ENCODE measurements at places on chromosomes 12 and 14.

DNA sequence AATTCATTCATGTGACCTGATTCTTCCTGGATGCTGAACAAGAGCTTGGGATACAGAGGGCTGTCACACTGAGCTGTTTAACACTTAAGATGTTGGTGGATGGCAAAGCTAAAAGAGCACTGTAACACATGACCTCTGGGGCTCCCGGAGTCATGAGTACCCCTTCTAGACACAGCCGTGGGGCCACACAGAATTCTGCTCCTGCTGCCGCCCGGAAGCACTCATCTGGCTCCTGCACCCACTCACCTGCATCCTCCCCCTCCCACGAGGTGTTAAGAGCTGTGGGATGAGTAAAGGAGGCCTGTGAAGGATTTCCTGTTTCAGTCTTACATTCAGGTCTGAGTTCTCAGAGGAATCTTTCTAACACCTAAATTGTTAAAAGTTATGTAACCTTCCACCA is 78.0 kb upstream of the SSTR1 start:
- no peak for DNase-seq

DNA sequence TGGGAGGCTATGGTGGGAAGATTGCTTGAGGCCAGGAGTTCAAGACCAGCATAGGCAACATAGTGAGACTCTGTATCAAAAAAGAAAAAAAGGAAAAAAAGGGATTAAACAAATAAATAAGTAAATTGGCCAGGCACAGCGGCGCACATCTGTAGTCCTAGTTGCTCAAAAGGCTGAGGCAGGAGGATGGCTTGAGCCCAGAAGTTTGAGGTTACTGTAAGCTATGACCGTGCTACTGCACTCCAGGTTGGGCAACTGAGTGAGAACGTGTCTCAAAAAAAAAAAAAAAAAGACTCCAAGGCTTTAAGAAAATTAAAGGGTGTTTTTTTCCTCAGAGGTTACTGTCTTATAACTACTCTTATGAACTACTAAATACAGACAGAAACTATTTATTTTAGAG is 11.7 kb downstream of the BEST3 start:
- no peak for DNase-seq

- DNase-seq: no peak
Measured at GRCh38 chr12:104792570-104792969, 165.5 kb downstream of the SLC41A2 start.

DNA sequence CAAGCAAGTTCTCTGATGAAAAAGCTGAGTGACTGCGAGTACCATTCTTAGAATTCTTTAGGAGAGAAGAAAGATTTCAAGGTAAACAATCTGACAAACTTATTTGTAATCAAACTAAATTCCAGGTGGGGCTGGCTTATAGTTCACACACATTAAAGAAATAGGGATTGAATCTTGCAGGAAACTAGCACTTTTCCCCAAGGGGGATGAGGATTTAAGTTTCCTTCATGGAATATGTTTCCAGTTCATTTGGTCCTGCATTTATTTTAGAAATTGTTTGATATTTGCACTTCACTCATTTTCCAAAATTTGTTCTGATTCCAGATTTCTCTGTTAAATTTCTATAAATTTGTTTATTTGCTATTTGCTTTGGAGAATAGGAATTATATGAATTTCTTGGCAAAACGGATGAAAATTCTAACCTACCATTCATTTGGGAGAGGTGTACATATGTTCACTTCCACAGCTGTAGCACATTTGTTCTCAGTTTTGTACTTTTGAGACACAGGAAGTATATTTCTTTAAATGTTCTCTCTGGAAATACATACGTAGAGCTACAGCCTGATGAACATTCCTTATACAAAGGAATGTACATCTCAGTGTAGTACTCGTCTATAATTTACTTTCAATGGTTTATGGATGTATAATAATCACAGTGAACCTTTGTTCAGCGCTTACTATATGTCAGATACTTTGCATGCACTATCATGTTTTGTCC is 145.5 kb downstream of the AKAP6 start:
- DNase-seq: no peak

Measured in GM20000 (cell line).